ENCODE measurements at places on chromosomes 2 and 18. TPM values are rescaled to one million over a fixed set of nuclear protein-coding genes. Genes with fewer than 3 reads are reported as not detected.

Gene FRZB
- 1.9 TPM for total RNA-seq

DNA sequence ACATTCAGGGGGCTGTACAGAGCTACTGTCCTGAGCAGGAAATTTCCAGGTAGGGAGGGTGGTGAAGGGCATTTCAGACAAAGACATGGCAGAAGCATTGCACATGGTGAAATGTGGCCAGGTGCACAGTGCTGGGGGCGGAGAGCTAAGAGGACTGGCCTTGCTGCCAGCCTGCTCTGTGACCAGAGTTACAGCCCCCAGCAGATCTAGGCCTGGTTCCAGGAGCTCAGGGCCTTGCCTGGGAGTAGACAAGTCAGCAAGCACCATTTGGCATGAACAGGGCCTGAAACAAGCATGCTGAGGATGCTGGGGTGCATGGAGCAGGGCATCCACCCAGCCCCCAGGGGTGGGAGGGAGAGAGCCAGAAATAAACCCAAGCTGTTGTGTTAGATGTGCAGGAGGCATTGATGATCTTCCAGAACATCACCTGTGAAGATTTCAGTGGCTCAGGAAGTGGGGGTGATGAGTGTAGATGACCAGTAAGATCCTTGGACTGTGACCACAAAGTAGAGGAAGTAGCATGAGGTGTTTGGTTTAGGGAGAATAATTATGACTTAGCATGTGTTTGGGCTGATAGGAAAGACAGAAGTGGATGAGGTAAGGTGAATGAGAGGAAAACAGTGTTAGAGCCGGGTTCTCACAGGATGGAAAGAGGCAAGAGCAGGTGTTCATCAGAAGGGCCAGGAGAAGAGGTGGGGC is 61.1 kb downstream of the COA5 start:
- no peak overlapping the region for H3K27ac ChIP-seq
- DNase-seq, result no peak
- H3K4me1 ChIP-seq, result no peaks in the 10 kb centered on the region

DNA sequence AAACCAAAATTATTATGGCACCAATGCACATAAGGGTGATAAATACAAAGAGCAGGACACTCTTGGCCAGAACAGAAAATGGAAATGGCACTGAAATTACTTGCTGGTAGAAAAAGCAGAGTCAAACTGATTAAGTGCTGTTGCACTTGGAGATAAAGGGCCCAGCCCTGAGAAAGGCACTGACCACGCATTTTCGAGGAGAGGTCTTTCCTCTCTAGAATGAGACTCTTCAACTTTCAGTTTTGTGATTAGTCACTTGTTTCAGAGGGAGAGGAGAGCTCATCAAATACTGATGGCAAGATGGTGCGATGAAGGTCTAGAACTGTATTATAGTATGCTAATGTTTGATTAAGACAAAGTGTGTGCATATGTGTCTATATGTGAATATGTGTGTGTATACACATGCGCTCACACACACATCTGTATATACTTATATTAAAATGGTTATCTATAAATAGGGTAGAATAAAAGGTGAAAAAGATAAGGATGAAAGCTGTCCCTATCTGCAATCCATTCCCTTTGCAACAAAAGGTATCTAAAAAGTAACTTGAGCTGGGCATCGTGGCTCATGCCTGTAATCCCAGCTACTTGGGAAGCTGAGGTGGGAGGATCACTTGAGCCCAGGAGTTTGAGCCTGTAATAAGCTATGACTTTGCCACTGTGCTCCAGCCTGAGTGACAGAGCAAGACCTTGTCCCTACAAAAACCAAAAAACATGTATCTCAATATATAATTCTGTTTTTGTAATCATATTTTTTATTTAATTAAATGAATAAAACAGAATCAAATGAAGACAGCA is 48.8 kb upstream of the ZDBF2 start:
- no peaks in the 10 kb centered on the region for H3K4me1 ChIP-seq
- H3K27me3 ChIP-seq, result no peaks in the 10 kb centered on the region
- H3K4me3 ChIP-seq, result no peak overlapping the region
- DNase-seq, result no peak

DNA sequence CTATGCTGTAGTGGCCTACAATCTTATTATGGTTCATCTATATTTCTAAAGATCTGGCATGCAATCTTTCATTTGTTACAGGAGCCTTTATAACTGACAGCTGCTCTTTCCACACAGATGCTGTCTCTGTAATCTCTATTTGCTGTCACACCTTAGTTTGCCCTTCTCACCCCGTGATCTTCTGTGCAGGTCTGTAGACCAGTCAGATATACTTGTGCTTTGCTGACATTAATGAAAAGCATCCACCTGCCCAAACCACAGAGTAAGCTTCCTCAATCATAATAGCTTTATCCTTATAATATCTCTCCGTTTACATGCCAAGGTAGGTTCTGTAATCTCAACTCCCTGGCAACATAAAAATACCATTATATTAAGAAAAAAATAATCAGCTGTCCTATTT is 122.4 kb downstream of the GRB14 start:
- H3K27ac ChIP-seq, result no peak overlapping the region
- no peaks in the 10 kb centered on the region for H3K4me1 ChIP-seq
- no peaks in the 10 kb centered on the region for H3K36me3 ChIP-seq

Gene KHK
- 1.8 TPM for total RNA-seq

GRCh38 chr18:10936176-10937053 is 213.0 kb downstream of the PIEZO2 start:
- no peak overlapping the region for H3K4me3 ChIP-seq
- H3K27me3 ChIP-seq, result no peaks in the 10 kb centered on the region

GRCh38 chr2:205858881-205859441 is 176.7 kb downstream of the NRP2 start:
- H3K4me1 ChIP-seq, result peaks cover 9% of the 10 kb centered on the region
- no peaks in the 10 kb centered on the region for H3K36me3 ChIP-seq
- H3K27ac ChIP-seq, result no peak overlapping the region

- H3K27me3 ChIP-seq, result peaks cover 1% of the 10 kb centered on the region
- no peak overlapping the region for H3K4me3 ChIP-seq
- no peak overlapping the region for H3K27ac ChIP-seq
- no peaks in the 10 kb centered on the region for H3K36me3 ChIP-seq
These were observed 14.2 kb upstream of the MSL3B start for GRCh38 chr2:233882353-233882752.

DNA sequence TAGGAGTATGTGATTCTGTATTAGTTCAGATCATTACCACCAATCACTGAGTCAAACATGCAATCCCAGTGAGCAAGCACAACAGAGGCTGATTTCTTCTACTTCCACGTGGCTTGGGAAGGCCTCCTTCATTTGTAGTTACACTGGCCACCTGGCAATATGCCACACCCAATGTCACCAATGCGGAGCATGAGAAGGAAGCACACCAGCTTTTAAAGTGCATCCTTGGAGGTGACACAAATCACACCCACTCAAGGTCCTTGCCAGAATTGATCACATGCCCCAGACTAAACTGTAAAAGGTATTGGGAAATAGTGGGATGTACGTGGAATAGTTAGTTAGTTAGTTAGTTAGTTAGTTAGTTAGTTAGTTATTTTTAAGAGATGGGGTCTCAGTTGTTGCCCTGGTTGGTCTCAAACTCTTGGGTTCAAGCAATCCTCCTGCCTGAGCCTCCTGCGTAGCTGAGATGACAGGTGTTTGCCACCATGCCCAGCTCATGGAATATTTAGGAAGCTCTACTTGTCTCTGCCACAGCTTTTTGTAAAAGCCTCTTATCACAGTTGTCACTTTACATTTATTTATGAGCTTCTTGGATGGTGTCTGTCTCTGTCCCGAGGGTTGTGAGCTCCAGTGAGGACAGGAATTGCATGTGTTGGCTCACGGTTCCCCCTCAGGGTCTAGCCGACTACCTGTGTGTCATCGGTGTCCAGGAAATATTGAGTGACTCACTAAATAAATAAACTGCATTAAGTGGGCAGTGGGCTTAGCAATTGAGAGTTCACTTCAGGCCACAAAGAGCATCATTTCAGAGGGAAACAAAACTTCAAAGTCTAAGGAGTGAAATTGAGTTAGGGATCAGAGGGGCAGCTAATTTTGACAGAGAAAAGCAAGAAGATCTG is 28.1 kb upstream of the CAB39 start:
- no peak overlapping the region for H3K27ac ChIP-seq
- no peaks in the 10 kb centered on the region for H3K27me3 ChIP-seq
- no peak for DNase-seq
- no peaks in the 10 kb centered on the region for H3K4me1 ChIP-seq
- H3K4me3 ChIP-seq, result no peak overlapping the region

DNA sequence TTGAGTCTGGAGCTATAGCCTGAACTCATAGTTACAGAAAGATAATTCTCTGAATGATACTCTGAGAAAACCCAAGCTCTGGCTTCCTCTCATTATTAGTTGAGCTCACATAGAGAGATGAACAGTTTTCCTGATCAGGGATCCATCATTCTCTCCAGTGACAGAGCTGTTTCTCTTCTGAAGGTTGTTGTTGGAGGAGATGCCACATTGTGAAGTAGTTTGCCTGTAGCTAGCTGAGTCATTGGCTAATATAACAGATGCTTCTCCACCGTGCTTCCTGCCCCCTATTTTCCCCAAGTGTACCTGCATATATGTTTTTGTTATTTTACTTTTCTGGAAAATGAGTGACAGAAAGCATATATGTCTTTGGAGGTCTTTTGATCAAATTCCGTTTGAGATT is 64.6 kb downstream of the OSBPL6 start:
- H3K4me3 ChIP-seq, result no peak overlapping the region
- H3K27me3 ChIP-seq, result no peaks in the 10 kb centered on the region
- DNase-seq, result no peak

DNA sequence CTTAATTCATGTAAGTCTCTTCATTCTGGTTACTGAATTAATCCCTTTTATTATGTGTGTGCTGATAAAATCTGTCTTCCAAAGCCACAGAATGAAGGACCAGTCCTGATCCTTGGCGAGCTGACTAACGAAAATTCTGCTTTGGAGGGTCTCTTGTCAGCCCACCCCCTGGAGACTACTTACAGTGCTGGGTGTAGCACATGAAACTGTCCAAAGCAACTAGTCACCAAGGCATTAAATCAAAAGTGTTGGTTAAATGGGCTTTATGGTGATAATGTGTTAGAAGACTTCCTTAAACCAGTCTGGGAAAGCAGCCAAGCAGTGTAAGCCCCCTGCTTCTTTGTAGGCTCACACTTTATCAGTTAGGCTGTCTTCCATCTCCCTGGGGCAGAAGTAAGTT is 420.2 kb downstream of the SUCLG1 start:
- H3K27ac ChIP-seq, result no peak overlapping the region
- no peaks in the 10 kb centered on the region for H3K36me3 ChIP-seq
- H3K4me3 ChIP-seq, result no peak overlapping the region
- H3K4me1 ChIP-seq, result no peaks in the 10 kb centered on the region

- DNase-seq, result no peak
- H3K27ac ChIP-seq, result no peak overlapping the region
- no peak overlapping the region for H3K4me3 ChIP-seq
- H3K36me3 ChIP-seq, result no peaks in the 10 kb centered on the region
These were observed 36.1 kb downstream of the PSTPIP2 start for GRCh38 chr18:46035696-46036680.

Gene BZW1
- total RNA-seq, result 147 TPM
